ENCODE measurements at places on chromosomes 1 and 21.

GRCh38 chr21:45811136-45811535 is 167.6 kb downstream of the PCBP3 start:
- DNase-seq, result no peak

GRCh38 chr1:34907487-34908090 is 21.9 kb downstream of the DLGAP3 start:
- no peak for DNase-seq

- no peak for DNase-seq
Measured at GRCh38 chr1:115419571-115419970, 81.5 kb upstream of the NGF start.

- DNase-seq, result no peak
Measured at GRCh38 chr1:36938819-36939218, 95.5 kb downstream of the GRIK3 start.

DNA sequence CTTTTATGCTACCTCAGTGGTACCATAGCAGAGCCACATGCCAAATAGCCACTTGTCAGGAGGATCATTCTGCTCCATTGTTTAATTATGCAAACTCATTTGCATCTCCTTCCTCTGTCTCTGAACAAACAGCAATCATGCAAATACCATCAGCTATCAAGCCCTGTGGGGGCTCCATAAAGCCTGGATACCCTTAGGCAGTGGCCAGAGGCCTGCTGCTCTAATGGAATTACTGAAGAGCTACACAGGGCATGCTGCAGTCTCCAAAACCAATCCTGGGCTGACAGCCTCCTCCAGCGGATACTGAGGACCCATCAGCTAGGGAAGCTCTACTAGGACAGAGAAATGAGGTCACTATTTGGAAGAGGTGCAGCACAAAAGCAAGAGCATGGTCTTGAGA is 376.3 kb downstream of the KCNH1 start:
- no peak for DNase-seq
